Hematopoietic multipotent progenitor cell treated with erythropoietin and hydrocortisone succinate and interleukin-3 and kit ligand, for 8 days (in vitro differentiated cells): ENCODE measurements at places on chromosomes 7 and 10.

DNA sequence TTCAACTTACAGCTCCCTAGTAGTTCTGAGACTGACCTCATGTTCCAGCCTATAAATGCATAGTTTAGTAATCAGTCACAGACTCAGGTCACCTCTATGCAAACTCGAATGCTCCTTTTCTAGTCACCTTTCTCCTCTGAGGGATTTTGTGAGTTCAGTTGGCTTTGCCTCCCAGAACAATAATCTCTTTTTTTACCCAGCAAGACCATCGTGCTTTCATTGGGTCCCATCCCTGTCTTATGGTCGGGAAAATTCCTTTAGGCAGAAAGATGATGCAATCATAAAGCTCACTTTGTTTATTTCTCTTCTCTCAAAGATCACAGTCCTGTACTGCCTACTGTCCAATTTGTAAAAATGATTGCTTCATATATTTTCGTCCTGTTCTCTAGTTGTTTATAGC, 38.4 kb downstream of the TWIST1 start:
- no peak for DNase-seq

DNA sequence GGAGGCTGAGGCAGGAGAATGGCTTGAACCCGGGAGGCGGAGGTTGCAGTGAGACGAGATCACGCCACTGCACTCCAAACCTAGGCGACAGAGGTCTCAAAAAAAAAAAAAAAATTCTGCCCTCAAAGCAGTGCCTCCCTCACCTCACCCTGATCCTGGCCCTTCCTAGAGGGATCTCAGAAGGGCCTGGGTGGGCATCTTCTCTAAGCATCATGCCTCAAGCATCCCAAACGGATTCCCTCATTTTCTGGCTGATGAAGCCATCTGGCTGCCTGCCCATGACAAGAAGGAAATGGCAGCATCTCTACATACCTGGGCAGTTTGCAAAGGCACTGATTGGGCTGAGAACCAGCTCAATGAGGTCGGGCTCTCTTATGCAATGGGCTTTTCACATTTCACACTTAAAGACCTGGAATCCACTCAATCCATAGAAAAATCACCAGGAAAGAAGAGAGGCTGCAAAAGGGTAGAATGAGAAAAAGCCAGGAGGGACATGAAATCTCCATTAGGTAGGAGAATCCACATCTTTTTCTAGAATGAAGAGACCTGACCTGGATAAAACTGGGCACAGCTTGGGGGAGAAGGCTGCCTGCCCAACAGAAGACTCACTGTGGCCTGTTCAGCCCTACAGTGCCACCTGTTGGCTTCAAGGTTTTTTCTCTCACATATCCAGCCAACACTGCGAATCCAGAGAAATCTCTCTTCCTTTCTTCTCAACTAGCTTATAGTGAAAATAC, 48.1 kb downstream of the PDLIM1 start:
- DNase-seq = peak; percentile 66

DNA sequence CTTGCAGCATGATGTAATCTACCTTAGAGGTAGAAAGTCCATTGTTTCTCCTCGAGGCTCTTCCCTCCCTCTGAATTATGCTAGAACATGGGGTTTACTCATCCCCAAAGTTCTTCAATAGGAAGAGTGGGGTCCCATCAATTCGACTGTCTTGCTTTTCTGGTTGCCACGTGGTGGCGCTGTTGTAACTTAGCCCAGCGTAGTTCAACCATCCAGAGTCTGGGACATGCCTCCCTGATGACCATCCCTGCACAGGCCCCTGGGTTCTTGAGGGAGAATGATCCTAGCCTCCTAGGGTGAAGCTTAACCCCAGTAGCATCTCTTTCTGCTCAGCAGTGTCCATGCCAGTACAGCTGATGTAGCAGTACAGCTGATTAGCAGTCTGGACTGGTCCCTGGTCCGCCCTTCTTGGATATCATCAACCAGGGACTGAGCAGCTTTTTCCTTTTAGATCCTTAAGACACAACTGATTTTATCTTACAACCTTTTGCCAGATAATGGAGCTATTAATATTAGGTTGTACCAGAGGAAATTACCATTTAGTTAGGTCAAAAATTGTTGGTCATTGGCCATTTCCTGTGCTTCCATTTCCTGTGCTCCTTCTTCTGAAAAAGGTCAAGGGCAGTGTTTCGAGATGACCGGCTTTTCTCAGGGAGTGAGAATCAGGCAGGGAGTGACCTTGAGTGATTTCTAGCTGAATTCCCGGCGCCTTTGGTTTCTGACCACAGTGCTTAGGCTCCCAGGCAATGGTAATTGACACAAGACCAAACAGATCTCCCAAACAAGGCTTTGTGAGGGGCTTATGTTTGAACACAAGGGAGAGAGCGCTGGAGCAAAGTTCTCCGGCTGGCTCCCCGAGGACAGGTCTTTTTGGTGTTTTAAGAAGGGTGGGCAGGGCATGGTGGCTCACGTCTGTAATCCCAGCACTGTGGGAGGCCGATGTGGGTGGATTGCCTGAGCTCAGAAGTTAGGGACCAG, 65.4 kb downstream of the TACC2 start:
- peak; percentile 49 for DNase-seq

- no peak for DNase-seq
These were observed 160.5 kb downstream of the BAMBI start for GRCh38 chr10:28837613-28838390.

GRCh38 chr7:711922-712380, 14.5 kb upstream of the DNAAF5 start:
- DNase-seq = no peak

DNA sequence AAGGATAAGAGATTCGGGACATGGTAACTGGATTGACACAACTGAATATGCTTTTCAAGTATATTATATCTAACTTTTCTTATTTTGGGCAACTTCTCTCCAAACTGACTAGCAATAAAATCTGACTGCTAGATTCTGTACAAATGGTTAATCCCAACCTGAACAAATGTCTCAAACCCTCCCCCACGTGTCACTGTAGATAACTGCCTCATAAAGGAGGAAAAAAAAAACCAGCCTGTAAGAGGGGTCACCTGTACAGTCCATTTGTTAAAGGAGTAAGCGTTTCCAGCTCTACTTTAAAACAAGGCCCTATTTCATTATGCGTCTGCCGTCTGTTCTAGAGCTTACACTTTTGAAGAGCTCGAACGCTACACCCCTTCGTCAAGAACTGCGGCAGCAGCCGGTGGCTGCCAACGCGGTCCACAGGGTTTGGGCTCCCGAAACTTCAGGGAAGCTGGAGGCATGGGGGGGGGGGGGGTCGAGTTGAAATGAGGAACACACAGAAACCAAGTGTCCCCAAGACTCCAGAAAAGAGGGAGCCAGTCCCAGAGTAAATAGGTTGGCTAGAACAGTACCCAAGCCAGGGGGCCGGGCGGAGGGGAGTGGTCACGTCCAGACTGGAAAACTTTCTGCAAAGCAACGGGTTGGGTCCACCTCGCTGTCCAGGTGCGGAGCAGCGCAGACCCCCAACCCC, 492 bp downstream of the COG5 start:
- DNase-seq = peak; percentile 60

GRCh38 chr7:36763132-36763816, 39.0 kb upstream of the AOAH start:
- no peak for DNase-seq

- DNase-seq = no peak
These were observed 753.8 kb downstream of the AUTS2 start for GRCh38 chr7:70352088-70352487.

DNA sequence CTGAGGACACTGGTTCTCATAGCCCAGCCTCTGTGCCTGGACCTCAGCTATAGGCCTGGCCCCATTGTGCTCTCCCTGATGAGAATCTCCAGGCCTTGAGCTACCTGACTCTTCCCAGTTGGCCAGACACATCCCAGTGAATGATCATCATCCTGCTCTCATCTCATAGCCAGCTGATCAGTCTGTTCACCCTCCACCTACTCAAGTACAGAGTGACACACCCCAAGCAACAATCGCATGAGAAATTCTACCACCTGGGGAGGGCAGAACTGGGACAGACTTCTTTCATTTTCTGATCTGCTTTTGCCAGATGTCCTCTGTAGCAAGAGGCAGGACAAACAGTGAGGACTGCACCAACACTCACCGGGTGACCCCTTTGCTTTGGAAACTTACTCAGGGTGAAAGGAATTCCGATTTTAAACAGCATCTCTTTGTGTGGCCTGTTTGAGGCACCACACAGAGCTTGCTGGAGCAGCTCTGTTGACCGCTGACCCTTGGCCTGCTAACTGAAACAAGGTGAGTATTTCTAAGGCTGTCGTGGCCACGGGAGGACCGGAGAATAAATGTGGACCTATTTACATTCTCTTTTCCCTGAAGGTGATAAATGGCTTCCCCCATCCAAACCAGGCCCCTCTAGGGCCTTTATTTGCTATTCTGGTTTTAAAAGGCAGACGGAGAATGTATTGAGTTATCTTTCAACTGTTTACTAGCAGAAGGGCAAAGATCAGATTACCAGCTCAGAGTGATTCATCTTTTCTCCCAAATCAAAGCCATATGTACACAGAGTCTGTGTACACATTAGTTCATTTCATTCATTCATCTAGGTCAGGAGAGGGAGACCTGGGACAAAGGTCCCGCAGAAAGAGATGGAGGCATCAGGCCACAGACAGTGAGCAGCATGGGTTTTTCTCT, 181.4 kb upstream of the TNS3 start:
- DNase-seq = no peak

GRCh38 chr10:57338823-57339558, 928.7 kb downstream of the IPMK start:
- DNase-seq = peak; percentile 54

- peak; percentile 11 for DNase-seq
These were observed 175.5 kb upstream of the PLXDC2 start for GRCh38 chr10:19640566-19641263.

- no peak for DNase-seq
These were observed 34.8 kb upstream of the SEPHS1 start for GRCh38 chr10:13382703-13383398.

DNA sequence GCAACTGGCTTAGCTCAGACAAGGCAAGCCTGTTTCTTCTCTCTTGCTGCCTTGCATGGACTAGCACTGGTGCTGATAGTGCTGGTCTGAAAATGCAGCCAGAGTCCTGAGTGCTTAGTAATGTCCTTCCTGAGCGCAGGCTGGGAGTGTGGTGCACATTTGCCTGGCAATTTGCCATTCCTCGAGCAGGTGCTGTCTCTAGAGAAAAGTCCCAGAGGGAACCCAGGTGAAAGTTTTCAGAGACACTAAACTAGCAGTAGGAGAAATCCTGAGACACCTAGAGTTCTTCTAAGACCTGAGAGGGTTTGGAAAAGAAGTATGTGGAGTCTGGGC, 1.9 kb downstream of the SFTPD start:
- no peak for DNase-seq
